HFF-Myc (cell line): ENCODE measurements at places on chromosomes 4 and X.

GRCh38 chrX:135432453-135432852 lies 10.7 kb downstream of the SMIM10L2A start:
- DNase-seq, result no peak

DNA sequence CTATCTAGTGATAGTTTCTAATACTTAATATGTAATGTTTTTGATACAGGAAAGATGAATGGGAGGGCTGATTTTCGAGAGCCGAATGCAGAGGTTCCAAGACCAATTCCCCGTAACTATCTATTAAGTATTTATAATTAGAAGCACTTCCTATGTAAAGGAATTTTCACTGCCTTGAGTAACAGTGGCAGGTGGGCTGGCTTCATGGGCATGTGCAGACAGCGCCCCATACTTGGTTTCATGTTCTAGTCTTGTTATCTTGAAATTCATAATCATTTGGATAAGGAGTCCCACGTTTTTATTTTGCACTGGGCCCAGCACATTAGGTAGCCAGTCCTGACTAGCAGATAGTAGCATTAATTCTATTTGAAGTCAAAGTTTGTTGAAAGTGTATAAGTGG lies 1.7 kb downstream of the OCIAD1 start:
- DNase-seq, result no peak

- no peak for DNase-seq
Observed at GRCh38 chr4:2469192-2469984, 482 bp downstream of the RNF4 start.

- no peak for DNase-seq
Observed at GRCh38 chrX:155434906-155435743, 23.3 kb downstream of the F8A3 start.

DNA sequence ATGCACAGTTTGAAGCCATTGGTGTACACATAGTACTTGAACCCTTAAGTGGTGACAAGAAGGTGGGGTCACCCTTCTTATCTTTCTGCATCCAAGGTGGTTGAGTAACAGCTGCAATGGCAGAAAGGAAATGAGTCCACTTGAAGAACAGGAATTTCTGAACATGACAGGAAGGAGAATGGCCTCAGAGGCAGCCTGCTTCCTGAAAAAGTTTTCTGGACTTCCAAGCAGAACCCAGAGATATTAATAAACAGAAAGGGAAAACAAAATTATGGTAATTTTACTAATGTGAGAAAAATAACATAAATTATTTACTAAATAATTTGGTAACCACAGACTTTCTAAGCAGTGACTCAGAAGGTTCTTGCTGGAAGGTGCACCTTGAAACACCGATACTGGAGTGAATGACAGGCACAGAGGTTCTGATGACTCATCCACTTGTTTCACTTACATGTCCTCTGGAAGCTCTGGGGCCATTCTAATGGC lies 119.9 kb upstream of the HS3ST1 start:
- DNase-seq, result no peak

GRCh38 chr4:146522869-146523205 lies 1.1 kb upstream of the SLC10A7 start:
- DNase-seq, result no peak
